ENCODE measurements at places on chromosomes 2 and 18. TPM values are rescaled to one million over a fixed set of nuclear protein-coding genes. Genes with fewer than 3 reads are reported as not detected.
A peak's percentile ranks its signal among the peaks of the same experiment; 100 is the strongest.

DNA sequence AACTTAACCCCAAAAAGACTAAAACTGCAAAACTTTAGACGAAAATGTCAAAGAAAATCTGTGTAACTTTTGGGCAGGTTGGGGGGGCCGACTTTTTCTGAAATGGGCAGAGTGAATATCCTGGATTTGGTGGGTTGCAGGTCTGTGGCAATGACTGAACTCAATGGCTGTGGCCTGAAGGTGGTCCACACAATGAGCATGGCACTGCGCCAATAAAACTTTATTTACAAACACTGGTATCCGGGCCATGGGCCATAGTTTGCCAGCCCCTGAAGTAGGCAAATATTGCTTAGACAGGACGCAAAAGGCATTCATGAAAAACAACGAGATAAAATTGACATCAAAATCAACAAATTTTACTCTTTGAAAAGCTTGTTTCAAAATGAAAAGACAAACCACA is 66.2 kb downstream of the RTP5 start:
- no peak for DNase-seq

The CD226 gene
- 0.38 TPM for total RNA-seq

The DSG1 gene
- total RNA-seq, result not detected

- DNase-seq, result no peak
Measured at GRCh38 chr2:127228102-127228501, 8.0 kb upstream of the CYP27C1 start.

DNA sequence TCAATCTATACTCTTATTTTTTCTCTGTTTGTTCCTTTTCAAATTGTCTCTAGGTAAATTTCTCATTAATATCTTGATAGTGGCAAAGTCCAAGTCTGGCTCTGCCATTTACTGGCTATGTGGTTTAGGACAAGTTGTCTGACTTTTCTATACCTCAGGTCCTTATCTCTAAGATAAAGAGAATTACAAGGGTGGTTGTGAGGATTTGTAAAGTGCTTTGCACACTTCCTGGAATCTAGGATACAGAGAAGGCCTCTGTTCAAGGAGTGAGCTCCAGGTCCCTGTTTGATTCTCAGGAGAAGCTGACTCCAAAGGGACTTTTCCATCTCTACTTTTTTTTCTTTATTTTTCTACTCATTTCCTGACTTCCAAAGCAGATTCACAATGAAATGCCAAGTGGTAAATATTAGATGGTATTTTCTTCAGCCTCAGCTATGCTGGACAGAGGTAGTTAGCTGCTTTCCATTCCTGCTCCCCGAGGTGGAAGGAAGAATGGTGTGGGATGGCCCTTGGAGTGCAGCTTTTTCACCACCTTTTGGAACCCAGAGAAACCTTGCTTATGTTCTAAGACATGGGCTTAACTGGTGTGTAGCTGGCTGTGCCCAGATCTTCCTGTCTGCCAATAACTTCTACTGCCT is 90.5 kb downstream of the GALNT1 start:
- DNase-seq, result peak; percentile 19

GRCh38 chr18:48032876-48033789 is 102.7 kb upstream of the SMAD2 start:
- peak; percentile 67 for DNase-seq

- DNase-seq, result peak; percentile 6
Measured at GRCh38 chr2:240640939-240641338, 15.7 kb downstream of the GPR35 start.

GRCh38 chr2:36455011-36455410 is 99.4 kb downstream of the CRIM1 start:
- DNase-seq, result no peak

DNA sequence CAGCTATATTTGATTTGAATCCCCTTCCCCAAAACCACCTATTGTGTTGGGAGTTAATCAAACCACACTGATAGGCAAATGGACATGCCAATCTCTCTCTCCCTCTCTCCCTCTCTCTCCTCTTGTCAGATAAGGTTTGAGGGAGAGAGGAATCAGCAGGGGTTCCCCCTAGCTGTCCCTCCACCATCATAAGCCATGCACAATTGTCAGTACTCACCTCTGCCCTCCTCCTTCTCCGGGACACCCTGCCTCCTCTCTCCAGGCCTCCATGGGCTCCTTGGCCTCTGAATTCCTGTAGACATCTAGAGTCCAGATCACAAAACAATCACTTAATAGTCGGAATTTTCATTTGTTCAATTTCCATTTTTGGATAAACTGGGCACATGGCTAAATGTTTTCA is 243.7 kb upstream of the RAB12 start:
- no peak for DNase-seq

DNA sequence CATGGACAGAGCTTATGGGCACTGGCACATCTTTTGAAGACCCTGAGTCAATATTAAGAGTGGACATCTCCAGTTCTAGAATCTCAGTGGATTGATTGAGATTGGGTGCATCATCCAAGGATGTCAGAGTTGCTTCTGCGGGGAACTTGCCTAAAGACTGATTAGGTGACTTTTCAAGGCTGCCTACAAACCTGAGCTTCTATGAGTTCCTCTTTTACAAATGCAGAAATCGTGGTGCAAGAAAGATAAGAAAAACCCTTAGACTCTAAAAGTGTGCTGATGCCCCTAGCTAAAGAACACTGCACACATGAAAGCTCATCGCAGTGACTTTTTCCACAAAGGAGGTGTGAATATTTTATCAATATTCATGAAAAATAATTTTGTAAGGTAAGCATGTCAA is 86.8 kb upstream of the NEDD4L start:
- DNase-seq, result no peak

- DNase-seq, result no peak
Measured at GRCh38 chr18:79542876-79543750, 136.5 kb upstream of the CTDP1 start.

DNA sequence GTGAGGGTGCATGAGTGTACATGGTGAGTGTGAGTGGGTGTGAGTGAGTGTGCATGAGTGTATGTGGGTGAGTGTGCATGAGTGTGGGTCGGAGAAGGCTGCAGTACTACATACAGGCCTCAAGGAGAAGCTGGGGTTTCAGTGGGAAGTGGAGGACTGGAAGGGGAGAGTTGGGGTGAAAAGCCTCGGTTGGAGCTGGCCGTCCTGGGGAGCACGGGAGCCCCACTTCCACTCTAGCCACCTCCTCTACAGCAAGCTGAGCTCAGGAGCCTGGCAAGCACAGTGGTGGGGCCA is 68.7 kb upstream of the HPCAL1 start:
- no peak for DNase-seq

DNA sequence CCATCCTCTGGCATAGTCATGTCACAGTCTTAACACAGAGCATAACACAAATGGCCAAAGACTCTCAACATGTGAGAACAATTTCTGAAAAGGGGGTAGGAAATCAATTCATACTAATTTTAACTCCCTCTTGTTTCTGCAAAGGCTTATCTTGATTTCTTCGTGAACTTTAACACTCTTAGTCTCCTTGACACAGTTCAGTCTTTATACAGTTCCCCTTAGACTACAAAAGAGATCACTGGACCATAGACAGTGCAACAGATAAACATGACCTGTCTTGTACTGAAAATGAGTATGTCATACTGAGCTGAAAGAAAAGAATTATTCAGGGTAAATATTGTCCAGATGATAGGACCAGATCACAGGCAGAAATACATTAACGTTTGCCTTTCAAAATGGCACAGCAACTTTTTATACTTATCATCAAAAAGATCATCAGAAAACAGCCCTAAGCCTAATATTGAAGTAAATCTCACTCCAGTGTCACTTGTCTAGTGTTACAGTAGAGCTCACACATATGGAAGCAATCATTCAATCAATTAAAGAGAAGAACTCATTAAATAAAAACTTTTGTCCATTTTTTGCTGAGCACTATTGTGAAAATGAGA is 56.4 kb upstream of the VRK2 start:
- DNase-seq, result no peak

DNA sequence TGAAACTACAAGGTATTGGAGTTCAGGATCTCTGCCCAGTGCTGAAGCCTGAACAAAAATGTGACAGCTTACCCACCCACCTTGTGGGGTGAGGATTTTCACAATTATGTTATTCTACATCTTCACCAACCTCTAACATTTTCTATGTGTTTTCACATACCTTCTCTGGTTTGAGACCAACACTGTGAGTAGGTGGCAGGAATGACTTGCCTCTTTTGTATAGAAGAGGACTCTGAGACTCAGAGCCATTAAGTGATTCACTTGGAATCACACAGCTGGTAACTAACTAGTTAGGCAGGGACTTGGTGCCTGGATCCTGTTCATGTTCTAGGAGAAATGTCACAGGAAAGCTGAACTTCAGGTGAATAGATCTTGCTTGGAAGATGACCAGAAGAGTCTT is 14.8 kb upstream of the SRBD1 start:
- no peak for DNase-seq
